ENCODE measurements at places on chromosomes 16 and 17. TPM values are rescaled to one million over a fixed set of nuclear protein-coding genes. Genes with fewer than 3 reads are reported as not detected.

DNA sequence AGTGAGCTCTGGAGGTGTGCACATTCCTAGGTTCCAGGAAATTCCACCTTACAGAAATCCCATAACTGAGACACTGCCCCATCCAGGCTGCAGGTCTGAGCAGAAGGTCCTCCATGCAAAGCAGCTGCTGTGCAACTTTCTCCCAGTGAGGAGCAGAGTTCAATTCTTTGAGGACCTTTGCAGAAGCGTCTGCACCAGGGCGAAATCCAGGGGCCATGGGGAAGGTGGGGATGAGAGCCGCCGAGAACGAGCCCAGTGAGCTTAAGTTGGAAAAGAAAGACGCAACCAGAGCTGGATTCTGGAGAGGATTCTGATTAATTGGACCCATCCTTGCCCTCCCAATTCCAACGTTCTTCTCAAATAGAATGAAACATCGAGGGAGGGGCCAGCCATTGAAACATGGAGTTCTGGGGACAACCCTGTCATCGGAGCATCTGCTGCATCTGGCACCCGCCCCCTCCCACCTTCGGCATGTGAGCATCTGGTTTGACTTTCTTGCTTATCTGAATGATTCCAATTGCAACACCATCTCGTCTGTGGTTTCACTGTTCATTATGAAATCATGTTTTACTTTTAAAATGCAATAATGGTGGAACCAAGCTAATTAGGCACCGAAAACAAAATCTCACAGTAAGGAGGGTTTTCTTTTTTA is 190.6 kb upstream of the FOXF1 start:
- no peak for DNase-seq

- no peak for DNase-seq
Observed at GRCh38 chr16:51152691-51153576, 1.9 kb upstream of the SALL1 start.

GRCh38 chr17:73621685-73622084 is 22.6 kb downstream of the SDK2 start:
- no peak for DNase-seq

GRCh38 chr17:19305761-19306159 is 56.8 kb downstream of the B9D1 start:
- no peak for DNase-seq

DNA sequence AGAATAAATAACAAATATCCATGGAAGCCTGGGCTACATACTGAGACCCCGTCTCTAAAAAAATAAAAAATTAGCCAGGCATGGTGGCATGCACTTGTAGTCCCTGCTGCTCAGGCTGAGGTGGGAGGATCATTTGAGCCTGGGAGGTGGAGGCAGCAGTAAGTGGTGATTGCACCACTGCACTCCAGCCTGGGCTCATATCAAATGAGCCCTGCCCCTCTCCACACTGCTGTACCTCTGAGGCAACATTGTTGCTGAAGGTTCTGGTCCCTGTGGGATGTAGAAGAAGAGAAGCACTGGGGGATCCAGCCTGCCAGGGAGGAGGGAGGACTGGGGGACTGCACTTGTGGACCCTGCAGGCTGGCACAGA is 11.4 kb upstream of the ARHGAP23 start:
- DNase-seq = no peak

DNA sequence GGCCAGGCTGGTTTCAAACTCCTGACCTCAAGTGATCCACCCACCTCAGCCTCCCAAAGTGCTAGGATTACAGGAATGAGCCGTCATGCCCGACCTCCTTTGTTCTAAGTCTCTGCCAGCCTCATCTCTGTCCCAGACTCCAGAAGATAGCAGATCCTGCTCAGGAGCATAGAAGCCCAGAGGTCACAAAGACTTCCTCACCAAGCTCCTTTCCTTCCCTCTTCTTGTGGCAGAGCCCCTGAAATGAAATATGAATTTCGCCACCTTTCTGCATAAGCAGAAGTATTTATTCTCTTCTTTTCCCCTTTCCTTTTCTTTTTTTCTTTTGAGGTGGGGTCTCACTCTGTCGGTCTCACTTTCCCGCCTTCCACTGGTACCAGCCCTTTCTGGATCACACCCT is 11.5 kb upstream of the PIPOX start:
- DNase-seq = no peak

DNA sequence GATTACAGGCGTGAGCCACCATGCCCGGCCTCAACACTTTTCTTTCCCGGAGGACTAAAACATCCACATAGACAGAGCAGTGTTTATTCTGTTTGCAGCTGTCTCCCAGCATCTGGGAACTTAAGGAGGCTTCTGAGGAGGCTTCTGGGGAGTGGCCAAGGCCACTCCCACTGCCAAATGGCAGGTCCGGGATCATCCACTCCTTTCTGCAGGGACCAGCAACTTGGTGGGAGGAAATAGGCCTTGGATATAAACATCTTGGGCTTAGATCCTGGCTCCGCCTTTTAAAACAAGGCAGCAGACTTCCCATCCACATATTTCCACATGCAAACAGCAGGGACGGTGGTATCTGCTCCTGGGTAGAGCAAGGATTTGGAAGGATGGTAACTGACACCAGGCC is 14.1 kb upstream of the SPATA32 start:
- no peak for DNase-seq

DNA sequence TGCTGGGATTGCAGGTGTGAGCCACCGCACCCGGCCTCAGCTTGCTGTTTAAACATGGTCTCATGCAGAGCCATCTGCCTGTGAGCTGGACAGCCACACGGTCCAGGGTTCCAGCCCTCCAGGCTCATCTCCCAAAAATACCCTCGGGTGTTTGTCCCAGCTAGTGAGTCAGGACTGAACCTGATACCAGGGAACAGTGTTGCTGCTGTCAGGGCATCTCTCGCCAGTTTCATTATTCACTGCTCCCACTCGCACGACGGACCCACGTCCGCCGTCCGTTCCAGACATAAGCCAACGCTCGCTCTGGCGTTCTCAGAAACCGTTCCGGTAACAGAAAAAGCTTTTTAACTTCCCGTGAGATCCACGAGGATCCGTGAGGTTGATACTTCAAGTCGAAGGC is 77.6 kb downstream of the NXN start:
- DNase-seq = no peak

DNA sequence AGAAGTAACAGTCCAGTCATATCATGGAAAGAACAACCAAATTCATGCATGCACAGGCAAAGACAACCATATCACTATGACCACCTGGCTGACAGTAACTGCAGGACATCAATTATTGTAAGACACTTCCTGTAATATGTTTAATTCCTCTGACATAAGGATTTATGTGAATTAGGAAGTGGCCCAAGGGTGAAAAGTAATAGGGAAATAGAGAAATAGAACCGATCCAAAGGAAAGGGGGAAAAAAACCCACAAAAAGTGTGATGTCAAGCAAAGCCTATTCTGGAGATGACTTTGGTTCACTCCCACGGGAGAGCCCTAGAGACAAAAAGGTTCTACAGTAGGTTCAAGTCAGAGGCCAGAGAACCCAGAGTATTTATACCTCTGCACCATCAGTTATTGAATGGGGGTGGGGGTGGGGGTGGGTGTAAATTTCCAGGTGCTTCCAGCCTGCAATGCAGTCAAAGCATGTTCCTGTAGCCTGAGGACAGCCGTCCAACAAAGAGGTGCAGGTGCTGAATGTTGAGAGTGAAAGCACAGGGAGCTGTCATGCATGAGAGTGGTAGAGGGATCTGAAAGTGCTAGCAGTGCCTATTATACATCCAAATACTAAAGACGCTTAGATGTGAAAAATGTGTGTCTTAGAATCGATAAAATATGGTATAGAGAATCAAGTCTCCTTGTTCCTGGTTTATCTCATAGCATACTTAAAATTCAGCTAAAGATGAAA is 95.6 kb upstream of the HLF start:
- no peak for DNase-seq

- DNase-seq = no peak
Observed at GRCh38 chr17:55451203-55451641, 29.6 kb upstream of the MMD start.

GRCh38 chr17:3965118-3965800 is 1.0 kb upstream of the ATP2A3 start:
- DNase-seq = peak; percentile 69

GRCh38 chr17:21113049-21113690 is 13.6 kb upstream of the DHRS7B start:
- no peak for DNase-seq

DNA sequence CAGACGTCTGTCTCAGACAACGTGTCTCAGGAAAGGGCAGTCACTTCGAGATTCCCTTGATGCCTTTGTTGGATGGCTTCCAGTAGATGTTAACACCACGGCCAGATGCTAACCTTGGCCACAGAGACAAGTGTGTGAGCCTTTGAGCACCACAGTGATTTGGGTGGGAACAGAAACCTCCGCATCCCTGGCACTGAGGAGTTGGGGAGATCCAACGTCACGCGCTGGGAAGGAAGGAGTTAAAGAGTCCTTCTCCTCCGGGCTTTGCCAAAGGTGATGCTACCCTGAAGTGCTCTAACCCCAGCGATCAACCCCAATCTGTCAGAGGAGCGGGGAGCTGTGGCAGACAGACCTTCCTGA is 3.0 kb upstream of the ABR start:
- DNase-seq = no peak

- DNase-seq = no peak
Observed at GRCh38 chr16:4679850-4680636, 13.3 kb upstream of the NUDT16L1 start.

GRCh38 chr17:50779747-50780353 is 12.5 kb upstream of the ANKRD40CL start:
- DNase-seq = peak; percentile 13

DNA sequence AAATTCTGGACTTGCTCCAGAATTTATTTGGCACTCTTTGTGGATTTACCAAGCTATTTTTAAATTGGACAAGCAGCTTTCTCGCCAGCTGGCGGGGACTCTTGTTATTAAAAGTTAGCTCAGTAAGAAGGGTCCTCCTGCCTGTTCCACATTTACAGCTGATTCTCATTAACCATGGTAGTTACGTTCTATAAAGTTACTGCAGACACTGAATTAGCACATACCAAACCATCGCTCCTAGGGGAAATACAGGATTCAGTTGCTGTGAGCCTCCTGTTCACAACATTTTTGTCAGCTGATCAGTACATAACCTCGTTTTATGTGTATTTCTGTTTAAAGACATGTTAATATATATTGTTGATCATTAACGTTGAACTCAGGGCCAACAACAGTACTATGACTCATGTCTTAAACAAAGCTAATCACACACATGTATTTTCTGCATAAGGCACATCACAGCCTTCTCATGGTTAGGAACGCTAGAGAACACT is 4.2 kb downstream of the LDAF1 start:
- DNase-seq = no peak

DNA sequence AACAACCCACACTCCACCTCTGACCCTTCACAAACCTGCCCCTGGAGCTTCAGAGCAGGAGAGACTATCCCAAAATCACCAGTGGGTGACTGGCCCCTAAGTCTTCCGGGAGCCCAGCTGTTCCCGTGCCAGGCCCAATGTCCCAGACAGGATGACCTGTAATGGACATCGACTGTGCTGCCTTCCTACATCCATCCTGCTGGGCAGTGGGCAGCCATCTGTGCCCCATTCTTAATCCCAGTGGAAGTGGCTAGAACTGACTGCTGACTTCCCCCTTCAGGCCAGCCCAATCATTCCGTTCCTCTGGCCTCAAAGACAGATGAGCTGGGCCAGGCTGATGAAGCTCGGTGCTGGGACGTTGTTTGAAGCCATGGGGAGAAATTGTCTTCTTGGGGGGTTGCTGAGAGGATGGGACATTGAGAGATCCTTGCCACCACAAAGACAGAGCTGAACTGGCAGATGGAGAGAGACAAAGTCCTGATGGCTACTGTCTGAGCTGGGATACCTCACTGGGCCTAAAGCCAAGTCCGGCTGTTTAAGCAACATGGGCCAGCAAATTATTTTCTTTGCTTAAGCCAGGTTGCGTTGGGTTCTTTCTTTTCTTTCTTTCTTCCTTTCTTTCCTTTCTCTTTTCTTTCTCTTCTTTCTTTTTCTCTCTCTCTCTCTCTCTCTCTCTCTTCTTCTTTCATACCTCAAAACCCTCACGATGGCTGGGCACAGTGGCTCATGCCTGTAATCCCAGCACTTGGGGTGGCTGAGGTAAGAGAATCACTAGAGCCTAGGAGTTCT is 17.9 kb upstream of the ALOX15B start:
- no peak for DNase-seq

GRCh38 chr17:35433075-35433894 is 985 bp upstream of the SLFN12 start:
- peak; percentile 69 for DNase-seq

GRCh38 chr16:84726079-84726668 is 26.4 kb downstream of the USP10 start:
- DNase-seq = peak; percentile 71

- DNase-seq = no peak
Observed at GRCh38 chr16:52398491-52398960, 148.4 kb downstream of the TOX3 start.

- no peak for DNase-seq
Observed at GRCh38 chr17:7176841-7177190, 2.4 kb downstream of the ASGR1 start.

GRCh38 chr17:58587713-58588117 is 73.3 kb upstream of the MTMR4 start:
- peak; percentile 38 for DNase-seq

- peak; percentile 72 for DNase-seq
Observed at GRCh38 chr16:85557083-85557970, 55.8 kb upstream of the GSE1 start.

- DNase-seq = no peak
Observed at GRCh38 chr16:4407543-4408322, 8.7 kb downstream of the CORO7 start.

- DNase-seq = no peak
Observed at GRCh38 chr16:11109566-11109965, 146.4 kb downstream of the SOCS1 start.

The NEUROD2 gene
- not detected for total RNA-seq

The TBC1D3H gene
- not detected for total RNA-seq

The CD300H gene
- total RNA-seq = not detected

The NHLRC4 gene
- 0.54 TPM for total RNA-seq

The PRSS36 gene
- not detected for total RNA-seq

The PITPNC1 gene
- total RNA-seq = 50.1 TPM

The NPTX1 gene
- 6.2 TPM for total RNA-seq

The ACSM5 gene
- total RNA-seq = not detected

The ABAT gene
- 4.8 TPM for total RNA-seq

The SDR42E1 gene
- 12.5 TPM for total RNA-seq

The C16orf54 gene
- 19.1 TPM for total RNA-seq

Measured in activated naive CD8-positive, alpha-beta T cell treated with anti-CD3 and anti-CD28 coated beads for 36 hours (primary cell).